Smooth muscle cell of bladder (primary cell): ENCODE measurements at places on chromosomes 7 and 10. TPM values are rescaled to one million over a fixed set of nuclear protein-coding genes. Genes with fewer than 3 reads are reported as not detected.

The LMOD2 gene
- not detected in 2 replicates for total RNA-seq

The FEZF1 gene
- total RNA-seq: not detected in 2 replicates

The OPN4 gene
- total RNA-seq: not detected in 2 replicates

The CYP2C18 gene
- total RNA-seq: not detected in 2 replicates

The PDK4 gene
- 13.1 and 16.2 TPM in 2 replicates for total RNA-seq

The FAM170B gene
- total RNA-seq: not detected in 2 replicates

The HSPA12A gene
- 11.7 and 12.1 TPM in 2 replicates for total RNA-seq

The TNKS2 gene
- total RNA-seq: 41.0 and 46.4 TPM in 2 replicates

The KCND2 gene
- total RNA-seq: 4.0 and 7.9 TPM in 2 replicates

The ELN gene
- 1.8 and 4.2 TPM in 2 replicates for total RNA-seq

The PNLIPRP3 gene
- 0.09 TPM in 1 of 2 replicates, not detected in the other for total RNA-seq

The NPY gene
- total RNA-seq: not detected in 2 replicates

The GIMAP2 gene
- total RNA-seq: 0.55 and 1.1 TPM in 2 replicates

The C10orf90 gene
- under 0.01 TPM in 2 replicates for total RNA-seq

The SPDYE16 gene
- total RNA-seq: 0.14 TPM in 1 of 2 replicates, not detected in the other

The MMRN2 gene
- 1.7 and 1.8 TPM in 2 replicates for total RNA-seq

The ZNF425 gene
- total RNA-seq: 4.4 and 5.8 TPM in 2 replicates

The PTPN20 gene
- total RNA-seq: 0.14 and 1.5 TPM in 2 replicates

The NEBL gene
- total RNA-seq: under 0.01 and 0.09 TPM in 2 replicates

The CNOT4 gene
- 8.4 and 9.4 TPM in 2 replicates for total RNA-seq

The STEAP4 gene
- total RNA-seq: 0.71 and 4.6 TPM in 2 replicates

The IFIT1 gene
- total RNA-seq: 9.9 and 13.7 TPM in 2 replicates

The HTRA1 gene
- 142 and 218 TPM in 2 replicates for total RNA-seq

The ATG9B gene
- 0.37 TPM in 1 of 2 replicates, not detected in the other for total RNA-seq

The GNG11 gene
- 40.3 and 44.1 TPM in 2 replicates for total RNA-seq

The RPEL1 gene
- total RNA-seq: under 0.01 TPM in 1 of 2 replicates, not detected in the other

The CPSF4 gene
- 21.6 and 28.1 TPM in 2 replicates for total RNA-seq

The LAMB4 gene
- total RNA-seq: 0.18 and 0.28 TPM in 2 replicates

The EMX2 gene
- total RNA-seq: not detected in 2 replicates

The CYP3A7 gene
- 0.14 and 0.46 TPM in 2 replicates for total RNA-seq

The RELN gene
- total RNA-seq: 0.43 and 0.74 TPM in 2 replicates

The ASAH2 gene
- total RNA-seq: 0.74 and 1.00 TPM in 2 replicates

The RARRES2 gene
- total RNA-seq: 46.9 and 66.8 TPM in 2 replicates

The TMEM130 gene
- total RNA-seq: 0.09 and 0.14 TPM in 2 replicates

The CDCA7L gene
- 33.8 and 46.6 TPM in 2 replicates for total RNA-seq

The EBLN1 gene
- not detected in 2 replicates for total RNA-seq

The SEMA3E gene
- total RNA-seq: 2.0 and 4.9 TPM in 2 replicates

The CRCP gene
- total RNA-seq: 26.3 and 27.9 TPM in 2 replicates

The POLR2J2 gene
- total RNA-seq: 2.1 and 3.9 TPM in 2 replicates

The IL6 gene
- 40.0 and 49.1 TPM in 2 replicates for total RNA-seq
